ENCODE measurements at places on chromosomes 1 and 21. TPM values are rescaled to one million over a fixed set of nuclear protein-coding genes. Genes with fewer than 3 reads are reported as not detected.

The SV2A gene
- 0.53 TPM for total RNA-seq

The HPDL gene
- 4.6 TPM for total RNA-seq

The ATP1A4 gene
- total RNA-seq: 1.8 TPM

The EFNA3 gene
- total RNA-seq: 20.9 TPM

DNA sequence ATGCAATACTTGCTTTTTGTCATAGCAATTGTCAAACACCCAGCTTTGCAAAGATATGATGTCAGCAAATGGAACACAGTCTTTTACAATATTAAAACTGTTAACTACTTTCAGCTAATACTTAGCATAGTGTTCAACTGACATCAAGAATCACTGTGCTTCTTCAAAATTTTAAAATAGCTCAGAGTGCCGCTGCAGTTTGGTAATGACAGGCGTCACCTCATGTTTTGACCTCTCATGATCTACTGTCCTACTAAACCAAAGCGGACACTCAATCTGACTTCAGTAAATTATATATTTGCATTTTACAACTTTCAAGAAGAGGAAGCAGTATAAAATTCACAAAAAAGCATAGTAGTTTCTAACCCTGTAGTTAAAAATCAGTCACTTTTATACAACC is 2.0 kb downstream of the FMO1 start:
- no peaks in the 10 kb centered on the region for H3K27me3 ChIP-seq
- peaks cover 5% of the 10 kb centered on the region for H3K4me1 ChIP-seq
- DNase-seq: no peak
- no peak overlapping the region for H3K4me3 ChIP-seq

- H3K4me3 ChIP-seq: no peak overlapping the region
- no peaks in the 10 kb centered on the region for H3K27me3 ChIP-seq
- no peak for DNase-seq
- H3K27ac ChIP-seq: no peak overlapping the region
- H3K36me3 ChIP-seq: no peaks in the 10 kb centered on the region
Measured at GRCh38 chr1:65497256-65497830, 76.9 kb downstream of the LEPR start.

GRCh38 chr1:2564815-2565374 is 8.7 kb downstream of the TNFRSF14 start:
- H3K27me3 ChIP-seq: no peaks in the 10 kb centered on the region
- no peak overlapping the region for H3K27ac ChIP-seq
- DNase-seq: no peak
- peaks cover 2% of the 10 kb centered on the region for H3K36me3 ChIP-seq

DNA sequence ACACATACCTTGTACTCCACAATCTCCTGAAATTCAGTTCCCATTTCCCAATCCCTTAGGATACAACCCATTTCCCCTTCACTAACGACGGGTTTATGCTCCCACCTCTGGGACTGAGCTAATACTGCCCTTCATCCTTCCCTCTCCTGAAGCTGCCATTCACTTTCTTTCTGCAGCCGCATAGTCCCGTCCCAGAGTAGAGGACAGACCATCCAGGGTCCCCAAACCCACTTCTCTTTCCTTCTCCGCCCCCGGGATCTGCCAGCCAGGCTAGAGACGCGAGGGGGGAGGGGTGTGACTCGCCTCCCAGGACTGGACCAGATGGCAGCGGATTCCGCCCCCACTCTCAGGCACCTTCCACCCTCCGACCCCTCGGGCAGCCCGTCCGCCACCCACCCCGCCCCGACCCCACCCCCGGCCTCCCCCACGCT is 679 bp downstream of the ABL2 start:
- H3K27ac ChIP-seq: peak overlapping the region; percentile 88
- H3K27me3 ChIP-seq: no peaks in the 10 kb centered on the region
- peaks cover 33% of the 10 kb centered on the region for H3K4me1 ChIP-seq
- peaks cover 9% of the 10 kb centered on the region for H3K36me3 ChIP-seq
- no peak for DNase-seq

GRCh38 chr1:154221278-154222001 is 685 bp downstream of the UBAP2L start:
- no peaks in the 10 kb centered on the region for H3K27me3 ChIP-seq
- H3K4me1 ChIP-seq: peaks cover 34% of the 10 kb centered on the region
- H3K27ac ChIP-seq: peak overlapping the region; percentile 98
- no peaks in the 10 kb centered on the region for H3K36me3 ChIP-seq
- peak overlapping the region; percentile 99 for H3K4me3 ChIP-seq

GRCh38 chr1:94037392-94038229 is 83.3 kb downstream of the ABCA4 start:
- no peak for DNase-seq
- H3K27ac ChIP-seq: peak overlapping the region; percentile 23
- no peaks in the 10 kb centered on the region for H3K27me3 ChIP-seq
- H3K4me1 ChIP-seq: no peaks in the 10 kb centered on the region
- H3K36me3 ChIP-seq: no peaks in the 10 kb centered on the region

DNA sequence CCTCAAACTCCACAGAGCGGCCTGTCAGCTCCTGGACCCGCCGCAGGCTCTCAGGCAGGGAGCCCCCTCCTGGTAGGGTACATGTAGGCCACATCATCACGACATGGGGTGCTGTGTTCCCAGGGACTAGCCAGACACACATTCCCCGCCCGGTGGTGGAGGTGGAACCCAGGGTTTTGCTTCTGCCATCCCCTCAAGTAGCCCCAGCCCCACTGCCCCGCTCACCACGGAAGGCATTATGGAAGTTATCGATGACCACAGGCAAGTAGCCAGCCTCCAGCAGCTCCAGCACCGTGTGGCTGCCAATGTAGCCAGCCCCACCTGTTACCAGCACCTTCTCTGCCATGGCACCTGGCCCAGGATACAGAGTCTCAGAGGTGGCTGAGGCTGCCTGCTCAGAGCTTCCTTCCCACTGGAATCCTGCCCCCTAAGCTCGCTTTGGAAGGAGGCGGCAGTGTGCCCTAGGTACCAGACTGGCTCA is 1.9 kb downstream of the GALE start:
- H3K36me3 ChIP-seq: peaks cover 23% of the 10 kb centered on the region
- peak overlapping the region; percentile 97 for H3K27ac ChIP-seq
- H3K4me1 ChIP-seq: peaks cover 20% of the 10 kb centered on the region
- no peak for DNase-seq

DNA sequence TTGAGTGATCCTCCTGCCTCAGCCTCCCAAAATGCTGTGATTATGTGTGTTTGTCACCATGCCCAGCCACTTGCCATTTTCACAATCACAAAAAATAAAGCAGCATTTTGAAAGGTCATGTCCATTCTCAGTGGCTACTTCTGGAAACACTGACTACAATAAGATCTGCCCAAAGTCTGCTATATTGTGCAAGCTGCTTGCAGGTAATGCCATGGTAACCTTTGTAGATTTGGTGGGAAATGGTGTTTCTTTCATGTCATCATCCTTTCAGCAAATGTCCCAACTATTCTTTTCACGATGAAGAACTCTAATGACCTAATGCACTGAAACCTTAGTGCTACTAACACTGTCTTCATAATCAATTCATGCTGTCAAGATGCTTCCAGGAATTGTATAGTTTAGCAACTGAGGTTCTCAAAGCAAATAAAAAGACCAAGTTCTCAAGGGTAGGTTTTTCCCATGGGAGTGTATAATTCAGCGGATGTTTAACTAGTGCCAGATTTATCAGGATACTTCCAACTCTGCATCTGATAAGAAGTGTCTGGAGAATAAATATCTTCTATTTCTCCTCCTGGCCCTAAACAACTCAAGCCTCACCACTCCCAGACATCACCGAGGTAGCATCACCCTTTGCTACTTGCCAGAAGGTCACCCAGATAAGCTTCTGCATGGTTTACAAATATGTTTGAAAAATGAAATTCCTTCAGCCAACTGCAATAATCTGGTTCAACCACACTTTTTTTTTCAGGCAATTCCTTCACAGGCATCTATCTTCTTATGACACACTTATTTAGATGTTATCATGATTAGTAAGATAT is 132.0 kb upstream of the ZC3H11B start:
- no peaks in the 10 kb centered on the region for H3K27me3 ChIP-seq
- H3K27ac ChIP-seq: no peak overlapping the region
- no peak for DNase-seq
- no peaks in the 10 kb centered on the region for H3K4me1 ChIP-seq
- no peaks in the 10 kb centered on the region for H3K36me3 ChIP-seq

All from esophagus squamous epithelium (tissue), 5 donors.